ENCODE measurements at places on chromosomes 7 and 10.

DNA sequence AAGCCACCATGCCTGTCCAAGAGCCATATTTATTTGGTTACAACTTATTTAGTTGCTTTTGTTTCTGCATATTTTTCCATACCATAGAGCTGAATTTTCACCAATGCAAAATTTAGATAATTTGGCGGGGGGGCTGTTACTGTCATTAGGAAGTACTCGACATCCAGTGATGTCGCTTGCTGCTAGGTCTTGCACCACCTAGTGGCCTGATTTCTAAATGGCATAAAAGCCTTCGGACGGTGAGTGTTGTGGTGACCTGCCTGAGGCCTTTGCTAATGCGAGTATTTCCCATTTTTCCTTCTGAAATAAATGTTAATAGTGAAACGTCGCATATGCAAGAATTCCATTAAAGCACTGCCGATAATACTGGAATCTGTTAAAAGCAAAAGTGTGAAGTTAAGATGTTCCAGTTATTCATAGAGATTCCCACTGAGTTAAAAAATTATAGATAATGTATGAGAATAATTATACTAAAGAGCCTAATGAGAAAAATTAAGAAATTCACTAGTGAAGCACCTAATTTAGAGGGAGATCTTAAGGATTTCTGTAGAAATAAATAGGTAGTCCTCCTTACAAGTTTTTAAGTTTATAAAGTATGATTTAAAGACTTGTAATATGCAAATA lies 86.1 kb upstream of the DNAJB6 start:
- peak; percentile 65 for DNase-seq

- DNase-seq: no peak
Measured at GRCh38 chr7:96303686-96304443, 18.0 kb downstream of the SLC25A13 start.

- no peak for DNase-seq
Measured at GRCh38 chr10:114100848-114101741, 57.4 kb downstream of the ADRB1 start.

- DNase-seq: no peak
Measured at GRCh38 chr10:23343591-23344240, 881 bp downstream of the C10orf67 start.

DNA sequence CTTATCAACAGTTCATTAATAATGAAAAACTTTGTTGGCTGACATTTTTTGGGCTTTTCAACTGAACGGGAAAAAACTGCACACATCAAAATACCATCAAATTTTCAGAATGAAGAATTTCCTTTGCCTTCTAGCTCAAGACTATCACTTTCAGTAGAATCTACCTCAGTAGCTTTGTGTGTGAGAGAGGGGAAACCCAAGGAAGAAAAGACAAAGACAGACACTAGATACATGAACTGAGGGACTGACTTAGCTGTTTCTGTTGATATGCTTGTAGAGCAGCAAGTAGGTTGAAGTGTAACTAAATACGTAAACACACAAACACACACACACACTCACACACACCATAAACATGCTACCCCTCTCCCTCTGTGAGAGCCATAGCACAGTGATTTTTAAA lies 257.1 kb downstream of the CDK14 start:
- peak; percentile 21 for DNase-seq

- DNase-seq: no peak
Measured at GRCh38 chr10:29119374-29119773, 169.5 kb upstream of the LYZL1 start.

DNA sequence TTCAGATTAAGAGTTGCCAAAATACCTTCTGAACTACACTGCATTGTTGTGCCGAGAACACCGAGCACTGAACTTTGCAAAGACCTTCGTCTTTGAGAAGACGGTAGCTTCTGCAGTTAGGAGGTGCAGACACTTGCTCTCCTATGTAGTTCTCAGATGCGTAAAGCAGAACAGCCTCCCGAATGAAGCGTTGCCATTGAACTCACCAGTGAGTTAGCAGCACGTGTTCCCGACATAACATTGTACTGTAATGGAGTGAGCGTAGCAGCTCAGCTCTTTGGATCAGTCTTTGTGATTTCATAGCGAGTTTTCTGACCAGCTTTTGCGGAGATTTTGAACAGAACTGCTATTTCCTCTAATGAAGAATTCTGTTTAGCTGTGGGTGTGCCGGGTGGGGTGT lies 45.0 kb downstream of the DAGLB start:
- DNase-seq: no peak

- no peak for DNase-seq
Measured at GRCh38 chr7:16365952-16366351, 55.4 kb downstream of the CRPPA start.

DNA sequence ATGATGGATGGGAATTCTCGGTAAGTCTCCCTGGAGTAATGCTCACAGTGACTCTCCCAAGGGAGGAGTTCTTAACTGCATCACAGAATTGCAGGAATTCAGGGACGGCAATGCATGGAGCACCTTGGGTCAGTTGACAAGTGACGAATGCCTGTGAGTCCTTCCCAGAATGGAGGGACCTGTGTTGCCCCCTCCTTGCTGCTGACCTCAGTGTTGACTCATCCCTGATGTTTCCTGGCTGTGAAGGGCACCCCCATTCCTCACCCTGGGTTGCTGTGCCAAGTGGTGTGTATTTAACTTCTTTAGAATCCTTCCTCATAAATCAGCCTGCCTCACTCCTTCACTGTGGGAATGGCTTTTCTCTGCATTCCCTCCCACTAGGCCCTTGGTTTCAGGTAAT lies 98.9 kb downstream of the LRMDA start:
- no peak for DNase-seq

DNA sequence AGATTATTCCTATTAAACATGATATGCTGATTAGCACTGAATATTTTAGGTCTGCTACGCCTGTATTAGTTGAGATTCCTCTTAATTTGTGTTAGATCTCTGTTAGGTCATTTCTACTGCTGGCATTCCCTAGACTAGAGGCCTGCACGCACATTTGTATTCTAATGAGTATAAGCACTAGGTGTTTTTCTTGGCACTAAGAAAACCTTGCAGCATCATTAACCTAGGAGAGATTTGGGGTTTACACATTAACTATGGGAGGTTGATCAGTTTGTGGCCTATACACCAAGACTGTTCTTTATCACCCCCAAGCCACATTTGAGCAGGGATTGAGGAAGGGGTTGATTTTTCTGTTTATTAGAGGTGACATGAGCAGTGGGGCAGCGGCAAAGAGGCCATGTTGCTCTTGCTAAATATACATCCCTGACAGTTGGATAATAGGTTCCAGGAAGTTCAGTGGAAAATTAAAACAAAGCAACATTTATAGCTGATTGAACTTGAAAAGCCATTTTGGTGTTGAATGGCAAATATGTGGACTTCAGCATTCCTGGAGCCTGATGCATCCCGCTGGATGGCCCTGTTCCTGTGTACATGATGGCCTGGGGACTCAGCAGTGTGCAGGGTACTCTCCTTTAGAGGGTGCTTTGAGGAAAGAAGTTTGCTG lies 65.2 kb downstream of the GBF1 start:
- no peak for DNase-seq

- DNase-seq: no peak
Measured at GRCh38 chr7:73585196-73585595, 6.8 kb upstream of the TBL2 start.

DNA sequence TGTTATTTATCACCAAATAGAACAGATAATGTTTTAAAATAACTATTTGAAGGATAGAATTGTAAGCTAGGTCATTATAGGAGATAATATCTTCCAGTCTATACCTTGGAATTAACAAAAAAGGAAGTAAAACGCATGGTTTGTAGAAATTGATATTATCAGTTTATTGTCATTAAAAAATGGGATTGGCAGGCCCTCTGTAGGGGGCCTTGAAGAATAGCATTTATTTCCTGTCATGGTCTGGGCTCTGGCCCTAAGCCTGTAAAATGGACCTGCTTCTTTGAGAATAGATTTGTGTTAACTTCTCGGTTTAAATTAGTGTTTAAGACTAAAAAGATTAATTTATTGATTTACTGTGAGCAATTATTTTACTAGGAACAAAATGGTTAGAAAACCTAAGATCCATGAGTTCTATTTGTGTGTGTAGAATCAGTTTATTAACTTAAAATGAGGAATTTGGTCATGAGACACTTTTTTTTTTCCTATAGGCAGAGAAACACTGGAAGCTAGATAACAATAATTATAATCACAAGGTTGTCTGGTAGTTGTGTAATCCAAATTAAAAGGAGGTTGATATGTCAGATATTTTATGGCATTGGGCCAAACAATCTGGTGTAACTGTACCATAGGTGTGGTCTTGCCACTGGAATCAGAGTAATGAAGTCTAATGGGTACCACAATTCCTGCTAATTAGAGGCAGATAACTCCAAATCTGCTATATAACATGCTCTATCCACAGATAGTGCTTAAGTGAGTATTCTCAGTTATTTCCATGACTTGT lies 197.4 kb upstream of the FOXP2 start:
- no peak for DNase-seq

Data from GM10248 (cell line).